ENCODE measurements at places on chromosomes 6 and 20.
A peak's percentile ranks its signal among the peaks of the same experiment; 100 is the strongest.

DNA sequence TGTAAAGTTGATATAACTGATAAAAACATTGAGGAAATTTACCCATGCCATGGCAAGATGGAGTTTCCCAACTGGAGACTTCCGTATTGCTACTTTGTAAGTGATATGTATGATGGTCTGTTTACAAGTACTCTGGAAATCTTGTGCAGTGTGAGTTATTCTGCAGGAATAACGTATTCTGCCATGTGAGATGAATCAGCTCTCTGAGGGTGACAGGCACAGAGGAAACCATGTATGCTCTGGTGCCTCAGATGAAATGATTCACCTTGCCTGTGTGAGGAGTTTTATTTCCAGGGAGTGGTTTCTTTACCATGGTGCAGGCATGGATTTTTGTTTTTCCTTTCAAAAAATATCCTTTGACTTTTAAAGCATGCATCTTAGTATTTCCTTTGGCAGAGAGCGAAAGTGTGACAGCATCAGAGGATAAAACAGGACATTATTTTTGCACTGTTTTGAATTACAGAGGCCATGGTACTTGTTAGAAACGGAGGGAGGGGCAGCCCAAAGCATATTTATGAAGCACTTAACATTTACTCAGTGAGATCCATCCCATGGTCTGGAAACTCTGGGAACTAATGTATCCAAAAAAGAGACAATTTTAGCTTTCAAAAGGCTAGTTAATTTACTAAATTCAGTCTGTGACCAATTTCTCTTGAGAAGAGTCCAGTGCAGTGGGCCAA, 36.0 kb upstream of the MTRF1L start:
- peak; percentile 33 for DNase-seq

DNA sequence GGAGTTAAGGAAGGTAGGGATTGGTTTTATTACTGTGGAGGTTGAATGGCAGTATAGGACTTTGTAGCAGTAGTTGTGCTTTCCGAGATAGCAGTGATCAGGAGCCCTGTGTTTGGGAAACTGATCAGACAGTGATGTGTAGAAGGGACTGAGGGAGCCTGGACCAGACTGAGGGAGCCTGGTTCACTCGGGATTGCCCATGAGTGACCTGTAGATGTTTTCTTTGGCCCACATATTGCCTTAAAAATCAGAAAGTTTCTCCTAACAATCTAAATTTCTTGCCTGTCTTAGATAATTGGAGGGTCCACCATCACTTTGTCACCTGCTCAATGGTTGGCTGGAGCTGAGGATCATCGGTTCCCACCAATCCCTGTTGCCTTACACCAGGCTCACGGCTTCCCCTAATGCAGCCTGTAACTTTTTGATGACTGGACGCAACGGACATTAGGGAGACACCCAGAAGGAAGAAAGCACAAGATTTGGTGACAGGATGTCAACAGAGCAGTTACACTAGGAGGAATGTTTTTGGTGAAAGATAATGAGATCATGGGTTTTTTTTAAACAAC, 1.1 kb downstream of the CDS2 start:
- DNase-seq: no peak

- DNase-seq: no peak
Measured at GRCh38 chr6:143062551-143062950, 1.9 kb downstream of the AIG1 start.

GRCh38 chr6:30311101-30311500, 15.6 kb upstream of the TRIM39 start:
- DNase-seq: no peak

DNA sequence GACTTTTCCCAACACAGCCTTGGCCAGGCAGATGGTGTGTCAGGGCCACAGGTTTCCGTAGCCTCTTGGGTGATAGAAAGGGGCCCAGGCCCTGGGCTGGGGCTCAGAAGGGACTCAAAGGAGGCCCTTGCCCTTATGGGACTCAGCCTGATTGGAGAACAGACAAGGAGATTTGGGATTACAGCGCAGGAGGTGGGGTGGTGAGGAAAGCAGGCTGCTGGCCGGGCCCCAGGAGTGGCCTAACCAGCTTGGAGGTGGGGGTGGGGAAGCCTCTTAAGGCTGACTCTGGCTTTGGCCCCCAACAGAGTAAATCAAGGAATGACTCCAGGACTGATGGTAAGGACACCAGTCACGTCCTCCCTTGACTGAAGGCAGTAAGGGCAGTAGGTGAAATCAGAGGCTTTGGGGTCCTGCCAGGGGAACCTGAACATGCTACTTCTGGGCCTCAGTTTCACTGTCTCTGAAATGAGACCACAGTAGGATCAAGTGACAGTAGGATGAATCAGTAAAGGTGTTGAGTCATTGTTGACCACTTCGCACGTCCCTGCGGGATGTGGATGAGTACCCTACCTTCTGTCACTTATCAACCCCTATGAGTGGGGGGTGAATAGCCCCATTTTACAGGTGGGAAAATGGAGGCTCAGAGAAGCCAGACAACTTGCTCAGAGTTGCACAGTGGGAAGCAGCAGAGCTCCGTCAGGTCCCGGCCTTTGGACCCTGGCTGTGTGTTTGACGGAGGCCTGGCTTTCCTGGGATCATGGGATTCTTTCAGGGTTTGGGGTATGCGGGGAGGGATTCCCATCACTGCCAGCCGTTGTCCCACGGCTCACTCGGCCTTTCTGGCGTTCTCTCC, 4.5 kb downstream of the SNAI1 start:
- DNase-seq: no peak

- DNase-seq: no peak
Measured at GRCh38 chr6:166300357-166300987, 7.7 kb downstream of the PRR18 start.

- DNase-seq: no peak
Measured at GRCh38 chr6:9697263-9697931, 717.5 kb downstream of the TFAP2A start.

DNA sequence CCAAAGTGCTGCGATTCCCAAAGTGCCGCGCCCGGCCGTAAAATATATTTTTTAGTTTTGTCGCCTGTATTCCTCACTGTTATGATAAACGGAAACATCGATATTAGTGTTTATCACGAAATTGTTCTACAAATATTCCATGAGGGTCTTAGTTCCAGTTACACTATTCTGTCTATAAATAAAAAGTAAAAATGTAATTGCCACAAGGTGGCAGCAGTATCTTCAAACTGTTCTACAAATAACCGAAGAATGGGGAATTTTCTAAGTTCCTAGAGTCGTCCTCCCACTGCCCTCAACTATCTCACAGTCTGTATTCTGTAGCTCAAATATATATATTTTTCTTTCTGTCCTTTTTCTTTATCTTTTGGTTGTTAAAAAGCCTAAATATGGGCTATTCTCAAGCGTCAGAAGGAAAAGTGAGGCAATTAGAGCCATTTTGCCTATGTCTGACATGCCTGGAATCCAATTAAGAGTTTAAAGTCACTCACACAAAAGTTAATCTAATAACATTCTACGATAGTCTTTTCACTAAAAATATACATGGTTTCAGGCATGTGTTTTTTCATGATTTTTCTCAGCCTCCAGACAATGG, 14.2 kb upstream of the FAM162B start:
- DNase-seq: no peak

- no peak for DNase-seq
Measured at GRCh38 chr6:26312096-26312463, 52.9 kb upstream of the BTN3A2 start.

- DNase-seq: no peak
Measured at GRCh38 chr20:14838663-14839628, 501.5 kb upstream of the FLRT3 start.

DNA sequence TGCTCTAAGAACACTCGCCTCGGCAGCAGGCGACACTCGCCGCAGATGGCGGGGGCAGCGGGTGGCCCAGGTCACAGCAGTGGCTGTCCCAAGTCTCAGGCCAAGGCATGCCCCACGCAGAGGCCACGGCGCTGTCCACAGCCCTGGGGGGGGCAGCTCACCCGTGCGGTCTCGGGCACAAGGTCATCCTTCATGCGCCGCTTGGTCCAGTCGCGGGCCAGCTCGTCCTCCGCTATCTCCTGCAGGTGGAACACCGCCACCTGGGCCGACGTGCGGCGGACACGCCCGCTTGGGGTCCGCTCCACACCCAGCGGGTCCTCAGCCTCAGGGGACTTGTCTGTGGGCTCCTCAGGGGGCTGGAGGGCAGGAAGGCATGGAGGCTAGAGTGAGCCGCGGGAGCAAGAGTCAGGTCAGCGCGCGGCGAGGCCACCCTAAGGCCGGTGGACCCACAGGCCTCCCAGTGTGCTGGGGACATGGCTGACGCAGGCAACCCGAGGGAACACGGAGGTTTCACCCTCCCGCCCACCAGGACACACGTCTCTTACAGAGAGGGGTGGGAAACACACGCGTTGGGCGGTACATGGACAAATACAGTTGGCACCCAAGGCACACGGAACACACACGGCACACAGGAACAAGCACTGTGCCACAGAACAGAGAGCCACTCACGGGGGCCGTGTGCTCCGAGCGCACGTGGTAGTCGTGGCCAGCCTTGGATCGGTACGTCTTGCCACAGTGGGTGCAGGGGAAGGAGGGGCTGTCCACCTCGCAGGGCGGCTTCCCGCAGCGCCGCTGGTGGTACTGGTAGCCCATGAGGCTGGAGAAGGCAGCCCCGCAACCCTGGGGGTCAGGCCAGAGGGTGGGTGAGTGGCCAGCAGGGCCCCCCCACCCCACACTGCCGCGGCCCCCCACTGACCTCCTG, 6.5 kb upstream of the UCKL1 start:
- no peak for DNase-seq

GRCh38 chr6:15364401-15365037, 118.7 kb downstream of the JARID2 start:
- no peak for DNase-seq

DNA sequence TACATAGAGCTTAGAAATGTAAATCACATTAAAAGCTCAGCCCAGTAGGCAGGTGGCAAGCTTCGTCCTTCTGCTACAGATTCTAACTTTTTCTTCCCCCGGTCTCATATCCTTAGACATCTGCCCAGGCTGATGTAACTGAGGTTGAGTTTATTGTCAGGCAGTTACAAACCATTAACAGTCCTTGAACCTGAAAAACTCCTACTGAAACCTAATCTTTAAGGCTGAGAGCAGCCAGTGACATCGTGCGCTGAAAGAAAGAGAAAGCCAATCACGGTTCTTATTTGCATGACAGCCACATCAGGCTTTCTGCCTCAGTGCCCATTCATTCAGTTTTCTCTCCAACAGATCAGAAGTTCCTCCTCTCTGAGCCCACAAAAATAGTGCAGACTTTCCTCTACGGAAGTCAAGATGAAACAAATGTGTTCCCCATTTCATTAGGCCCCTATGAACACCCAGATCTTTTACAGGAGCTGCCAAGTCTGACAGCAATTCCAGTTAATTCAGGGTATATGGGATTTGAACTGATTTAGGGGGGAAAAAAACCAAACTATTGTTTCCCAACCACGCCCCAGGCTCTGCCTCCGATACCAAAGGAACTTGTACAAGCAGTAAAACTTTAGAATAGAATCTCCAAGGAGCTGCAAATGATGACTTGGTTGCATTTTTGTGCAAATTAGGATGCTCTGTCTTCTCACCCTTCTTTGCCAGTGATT, at the start of gene NHSL1:
TSS of gene NHSL1 (minus strand) at position 192 of the 716 bp plus-strand sequence. CDS start 204 bp downstream, outside the sequence.
- DNase-seq: peak; percentile 66

Data from foreskin keratinocyte (primary cell).